B cell (primary cell): ENCODE measurements at places on chromosomes 7 and 10.
A peak's percentile ranks its signal among the peaks of the same experiment; 100 is the strongest.

DNA sequence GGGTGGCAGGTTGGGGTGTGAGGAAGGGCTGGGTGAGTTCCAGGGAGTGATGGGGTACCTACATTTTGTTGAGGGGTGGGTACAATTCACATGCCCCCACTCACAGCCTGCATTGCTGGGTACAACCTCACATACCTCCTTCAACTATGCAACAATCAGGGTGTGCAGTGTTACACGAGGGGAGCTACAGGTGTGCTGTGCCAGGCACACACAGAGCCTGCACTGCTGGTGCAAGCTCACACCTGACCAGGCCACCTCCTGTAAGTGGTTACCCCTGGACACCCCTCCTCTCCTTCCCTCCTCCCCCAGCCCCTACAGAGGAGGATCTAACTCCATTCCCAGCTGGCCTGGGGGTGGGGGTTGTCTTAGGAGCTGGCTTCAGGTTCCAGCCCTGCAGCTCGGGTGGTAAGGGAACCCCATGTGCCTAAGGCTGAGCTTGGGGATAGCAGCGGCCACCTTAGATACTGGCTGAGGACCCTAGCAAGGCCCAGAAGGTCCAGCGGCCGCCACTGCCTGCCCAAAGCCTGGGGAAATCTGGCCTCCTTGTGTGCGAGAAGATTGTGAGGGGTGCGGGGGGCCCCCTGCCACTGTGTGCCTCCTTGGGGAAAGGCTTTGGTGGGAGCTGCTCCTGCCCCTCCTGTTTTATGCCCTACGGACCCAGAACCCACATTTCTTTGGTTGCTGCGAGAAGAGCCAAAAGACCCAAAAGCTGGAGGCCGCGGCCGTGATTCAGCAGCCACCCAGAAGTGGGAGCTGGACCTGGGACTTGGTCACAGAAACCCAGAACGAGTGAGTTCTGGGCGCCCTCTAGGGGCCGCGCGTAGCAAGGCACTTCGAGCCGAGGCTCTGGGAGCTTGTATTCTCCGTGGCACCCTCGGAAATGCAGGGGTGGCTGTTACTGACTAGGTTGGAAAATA is 10.8 kb downstream of the TLX1 start:
- peak; percentile 88 for DNase-seq
- no peak overlapping the region for H3K4me3 ChIP-seq
- H3K27ac ChIP-seq = no peak overlapping the region
- peaks cover 87% of the 10 kb centered on the region for H3K27me3 ChIP-seq
- no peaks in the 10 kb centered on the region for H3K36me3 ChIP-seq

DNA sequence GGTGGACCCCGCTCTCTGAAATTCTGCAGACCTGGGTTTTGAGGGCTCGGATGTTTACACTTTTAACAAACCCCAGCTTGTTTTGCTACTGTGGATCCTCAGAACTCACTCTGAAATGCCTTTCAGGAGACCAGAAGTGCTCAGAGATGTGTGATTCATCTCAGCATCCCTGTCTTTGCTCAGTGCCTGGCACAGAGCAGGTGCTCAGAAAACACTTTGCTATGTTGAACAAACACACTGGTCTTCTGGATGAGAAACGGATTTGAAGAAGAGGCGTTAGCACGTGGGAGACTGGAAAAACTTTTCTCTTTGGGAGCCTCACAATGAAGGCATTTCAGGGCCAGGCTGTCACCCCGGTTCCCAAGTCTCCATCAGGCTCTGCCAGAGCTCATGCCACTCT is 53.3 kb downstream of the SH3PXD2A start:
- H3K27ac ChIP-seq = no peak overlapping the region
- DNase-seq = no peak
- H3K4me1 ChIP-seq = peaks cover 11% of the 10 kb centered on the region
- H3K27me3 ChIP-seq = no peaks in the 10 kb centered on the region

DNA sequence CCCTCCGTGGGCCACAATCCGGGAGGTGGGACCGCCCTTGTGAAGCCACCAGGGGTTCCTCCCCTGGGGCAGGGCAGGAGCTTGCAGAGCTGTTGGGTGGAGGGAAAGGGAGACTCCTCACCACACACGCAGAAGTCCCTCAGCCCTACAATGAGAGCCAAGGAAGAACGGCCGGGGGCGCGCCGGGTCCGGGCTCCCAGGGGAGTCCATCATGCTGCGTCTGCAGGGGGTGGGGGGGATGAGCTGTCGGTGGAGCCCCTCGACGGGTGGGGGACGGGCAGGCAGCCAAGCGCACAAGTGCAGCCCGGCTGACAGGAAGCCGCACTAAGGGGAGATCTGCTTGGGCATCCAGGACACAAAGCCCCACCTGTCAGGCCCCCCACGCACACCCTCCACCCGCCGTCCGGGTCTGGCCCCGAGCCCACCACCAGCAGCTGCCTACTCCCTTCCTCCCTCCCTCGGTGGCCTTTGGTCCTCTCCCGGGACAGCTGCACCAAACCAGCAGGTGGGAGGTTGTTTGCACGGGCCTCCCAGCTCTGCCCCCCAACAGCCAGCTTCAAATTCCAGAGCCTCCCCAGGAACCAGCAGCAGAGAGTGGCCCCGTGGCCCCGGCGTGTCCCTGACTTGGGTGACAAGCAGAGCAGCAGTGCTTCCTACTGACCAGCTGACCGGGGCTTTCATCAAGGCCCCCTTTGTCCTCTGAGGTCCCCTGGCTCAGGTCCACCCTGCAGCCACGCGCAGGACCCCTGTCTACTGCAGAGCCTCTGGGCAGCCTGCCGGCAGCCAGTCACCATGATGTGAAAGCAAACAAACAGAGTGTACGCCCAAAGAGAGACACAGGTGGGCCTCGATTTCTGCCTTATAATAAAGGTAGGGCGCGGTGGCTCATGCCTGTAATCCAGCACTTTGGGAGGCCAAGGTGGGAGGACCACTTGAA is 50.3 kb downstream of the HIP1 start:
- no peak overlapping the region for H3K27ac ChIP-seq
- H3K4me3 ChIP-seq = peak overlapping the region; percentile 35
- peaks cover 34% of the 10 kb centered on the region for H3K4me1 ChIP-seq
- peak; percentile 42 for DNase-seq

DNA sequence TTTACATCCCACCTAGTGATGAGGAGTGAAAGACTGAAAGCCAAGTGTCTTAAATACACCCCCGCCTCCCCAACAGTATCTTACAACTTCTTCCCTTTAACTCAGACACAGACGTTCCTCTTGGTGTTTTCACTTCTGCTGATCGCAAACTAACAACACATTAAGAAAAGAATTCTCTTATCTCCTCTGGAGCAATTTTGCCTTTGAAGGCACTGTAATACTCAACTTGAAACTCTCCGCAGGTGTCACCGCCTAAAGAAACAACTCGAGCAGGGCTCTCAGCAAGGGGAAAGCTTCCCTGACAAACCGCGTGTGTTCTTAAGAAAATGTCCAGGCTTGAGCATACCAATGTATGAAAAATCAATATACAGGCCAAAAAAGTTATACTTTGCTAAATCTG is 452 bp downstream of the SEMA3C start:
- H3K27me3 ChIP-seq = peaks cover 3% of the 10 kb centered on the region
- no peaks in the 10 kb centered on the region for H3K4me1 ChIP-seq
- DNase-seq = no peak

DNA sequence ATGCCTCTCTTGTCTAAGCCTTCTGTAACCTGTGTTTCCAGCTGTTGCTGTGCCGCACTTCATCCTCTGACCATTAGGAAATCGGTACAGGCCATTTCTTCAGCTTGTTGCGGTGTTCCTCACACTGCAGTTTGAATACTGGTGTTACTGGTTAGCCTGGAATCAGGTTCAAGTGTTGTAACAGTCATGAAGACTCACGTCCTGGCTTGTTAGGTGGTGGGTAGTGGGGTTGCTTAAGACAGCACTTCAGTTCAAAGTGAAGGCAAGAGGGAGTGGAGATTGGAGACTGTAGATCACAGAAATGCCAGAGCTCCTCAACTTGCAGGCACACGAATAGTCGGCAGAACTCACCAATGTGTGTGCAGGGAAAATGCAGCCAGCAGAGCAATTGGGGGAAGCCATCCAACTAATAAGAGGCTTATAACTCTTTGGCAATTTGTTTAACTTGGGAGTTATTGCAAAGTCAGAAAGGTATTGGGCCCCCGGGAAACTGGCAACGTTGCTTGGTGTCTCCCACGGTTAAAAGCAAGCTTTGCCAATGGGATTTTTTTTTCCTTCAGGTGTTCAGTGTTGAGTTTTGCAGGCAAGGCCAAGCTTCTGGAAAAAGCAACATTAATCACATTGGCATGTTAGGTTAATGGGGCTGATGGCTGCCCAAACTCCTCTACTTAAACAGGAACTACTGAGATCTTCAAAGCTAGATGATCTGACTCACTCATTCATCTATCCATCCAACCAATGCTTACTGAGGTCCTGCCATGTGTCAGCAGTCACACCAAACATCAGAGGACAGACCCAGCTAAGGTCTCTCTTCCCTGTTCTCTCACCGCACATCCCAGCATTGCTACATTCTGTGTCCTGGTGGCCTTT is 380.9 kb downstream of the GATA3 start:
- H3K4me3 ChIP-seq = no peak overlapping the region
- H3K36me3 ChIP-seq = no peaks in the 10 kb centered on the region
- H3K4me1 ChIP-seq = no peaks in the 10 kb centered on the region
- DNase-seq = no peak
- H3K27me3 ChIP-seq = peaks cover 6% of the 10 kb centered on the region

DNA sequence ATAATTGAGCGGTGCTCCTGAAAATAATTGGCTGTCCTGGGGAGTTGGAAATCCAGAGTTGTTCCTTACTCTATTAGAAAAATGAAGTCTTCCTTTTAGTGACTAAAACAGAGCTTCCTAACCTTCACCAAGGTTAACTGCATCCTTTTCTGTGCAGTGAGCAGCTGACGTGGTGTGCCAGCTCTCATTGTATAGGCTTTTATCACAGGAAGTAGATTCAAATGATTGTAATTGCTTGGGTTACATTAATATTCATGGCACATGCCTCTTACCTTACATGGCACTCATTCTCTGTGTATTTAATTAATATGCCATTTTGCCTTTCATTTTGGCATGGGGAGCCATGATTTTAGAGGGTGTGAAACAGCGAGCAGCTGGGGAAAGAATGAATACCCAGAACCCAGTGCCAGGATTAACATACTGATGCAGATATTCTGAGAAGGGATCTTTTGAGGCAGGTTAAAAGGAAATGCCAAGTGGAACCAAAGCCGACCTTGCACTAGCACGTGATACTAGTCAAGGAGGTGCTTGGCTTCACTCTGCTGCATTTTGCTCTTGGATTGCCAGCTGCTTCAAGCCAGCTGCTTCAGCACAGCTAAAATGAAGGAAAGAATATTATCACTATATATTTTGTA is 115.3 kb downstream of the ST7 start:
- no peaks in the 10 kb centered on the region for H3K4me1 ChIP-seq
- no peaks in the 10 kb centered on the region for H3K27me3 ChIP-seq
- H3K27ac ChIP-seq = no peak overlapping the region
- no peak for DNase-seq
- no peak overlapping the region for H3K4me3 ChIP-seq

GRCh38 chr7:71311576-71311975 is 179.6 kb downstream of the GALNT17 start:
- no peak overlapping the region for H3K27ac ChIP-seq
- DNase-seq = no peak
- no peak overlapping the region for H3K4me3 ChIP-seq
- H3K4me1 ChIP-seq = no peaks in the 10 kb centered on the region
- no peaks in the 10 kb centered on the region for H3K36me3 ChIP-seq
- no peaks in the 10 kb centered on the region for H3K27me3 ChIP-seq

DNA sequence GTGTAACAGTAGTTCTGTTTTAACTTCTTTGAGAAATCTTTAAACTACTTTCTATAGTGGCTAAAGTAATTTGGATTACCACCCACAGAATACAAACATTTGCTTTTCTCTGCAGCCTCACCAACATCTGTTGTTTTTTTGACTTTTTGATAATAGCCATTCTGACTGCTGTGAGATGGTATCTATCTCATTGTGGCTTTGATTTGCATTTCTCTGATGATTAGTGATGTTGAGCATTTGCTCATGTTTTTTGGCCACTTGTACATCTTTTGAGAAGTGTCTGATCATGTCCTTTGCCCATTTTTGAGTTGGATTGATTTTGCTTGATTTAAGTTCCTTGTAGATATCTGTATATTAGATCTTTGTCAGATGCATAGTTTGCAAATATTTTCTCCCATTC is 66.7 kb downstream of the RNF133 start:
- no peak overlapping the region for H3K27ac ChIP-seq
- DNase-seq = no peak
- no peaks in the 10 kb centered on the region for H3K4me1 ChIP-seq
- H3K36me3 ChIP-seq = no peaks in the 10 kb centered on the region
